LHCN-M2 (cell line): ENCODE measurements at places on chromosomes 7 and 10. TPM values are rescaled to one million over a fixed set of nuclear protein-coding genes. Genes with fewer than 3 reads are reported as not detected.
A peak's percentile ranks its signal among the peaks of the same experiment; 100 is the strongest.

GRCh38 chr10:14259696-14260566 is 70.8 kb downstream of the FRMD4A start:
- peak; percentile 100 for DNase-seq

DNA sequence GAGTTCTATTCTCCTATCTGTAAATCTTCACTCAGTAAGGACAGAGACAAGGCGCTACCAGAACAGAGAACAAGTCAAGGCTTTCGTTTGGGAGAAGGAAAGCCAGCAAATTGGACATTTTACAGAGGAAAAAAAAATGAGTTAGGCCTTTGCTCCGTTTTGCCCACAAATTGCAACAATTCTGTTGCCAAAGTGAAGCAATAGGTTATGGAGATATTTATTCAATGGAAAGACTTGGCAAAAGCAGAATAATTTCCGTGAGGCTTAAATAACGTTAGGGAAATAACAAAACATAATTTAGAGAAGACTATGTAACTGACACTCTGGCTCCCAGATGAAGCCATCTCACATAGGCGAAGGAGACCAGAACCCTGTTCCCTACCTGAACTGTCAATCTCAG is 67.5 kb downstream of the MKX start:
- DNase-seq = no peak

Gene TSPAN14
- total RNA-seq = 17.4 and 18.6 TPM in 2 replicates

Gene MKI67
- total RNA-seq = 54.4 and 87.8 TPM in 2 replicates

DNA sequence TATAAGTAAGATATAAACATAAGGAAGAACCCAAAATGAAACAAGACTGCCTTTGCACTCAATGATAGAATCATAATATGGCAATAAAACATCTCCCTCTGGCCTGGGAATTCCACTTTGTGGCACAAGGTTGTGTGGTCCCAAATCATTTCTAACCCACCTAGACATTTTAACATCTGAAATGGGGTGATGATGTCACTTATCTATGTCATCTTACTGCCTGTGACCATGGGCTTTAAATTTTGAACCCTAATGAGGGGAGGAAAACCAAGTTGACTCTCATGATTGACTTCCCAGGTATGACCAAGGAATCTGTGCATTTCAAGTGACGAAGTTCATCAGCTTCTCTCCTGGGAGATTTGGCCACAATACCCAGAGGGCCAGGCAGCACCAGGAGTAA is 24.5 kb upstream of the ACSM6 start:
- no peak for DNase-seq

DNA sequence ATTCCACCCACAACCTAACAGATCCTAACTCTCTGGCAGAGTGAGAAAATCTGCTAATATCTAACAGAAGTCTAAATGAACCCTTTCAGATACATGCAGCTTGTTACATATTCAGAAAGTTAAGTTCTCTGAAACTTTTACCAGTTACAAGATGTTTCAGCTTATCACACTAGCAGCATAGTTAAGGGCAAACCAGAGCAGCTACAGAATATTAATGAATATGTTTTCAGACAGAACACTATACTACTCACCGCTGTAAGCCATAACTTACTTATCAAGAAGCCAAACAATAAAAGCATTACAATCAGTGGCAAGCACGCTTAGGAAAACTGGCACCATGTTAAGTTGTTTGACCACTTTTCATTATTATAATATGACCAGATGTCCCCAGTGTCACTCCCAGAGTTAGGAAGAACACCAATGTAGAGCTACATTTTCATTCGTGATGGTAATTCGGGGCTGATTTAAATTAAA is 2.7 kb downstream of the ITGB1 start:
- no peak for DNase-seq

- DNase-seq = no peak
Observed at GRCh38 chr10:9800571-9800970, 1217.1 kb upstream of the CELF2 start.

Gene DNAH11
- total RNA-seq = under 0.01 and 0.11 TPM in 2 replicates

Gene PCGF6
- 16.1 and 17.2 TPM in 2 replicates for total RNA-seq

DNA sequence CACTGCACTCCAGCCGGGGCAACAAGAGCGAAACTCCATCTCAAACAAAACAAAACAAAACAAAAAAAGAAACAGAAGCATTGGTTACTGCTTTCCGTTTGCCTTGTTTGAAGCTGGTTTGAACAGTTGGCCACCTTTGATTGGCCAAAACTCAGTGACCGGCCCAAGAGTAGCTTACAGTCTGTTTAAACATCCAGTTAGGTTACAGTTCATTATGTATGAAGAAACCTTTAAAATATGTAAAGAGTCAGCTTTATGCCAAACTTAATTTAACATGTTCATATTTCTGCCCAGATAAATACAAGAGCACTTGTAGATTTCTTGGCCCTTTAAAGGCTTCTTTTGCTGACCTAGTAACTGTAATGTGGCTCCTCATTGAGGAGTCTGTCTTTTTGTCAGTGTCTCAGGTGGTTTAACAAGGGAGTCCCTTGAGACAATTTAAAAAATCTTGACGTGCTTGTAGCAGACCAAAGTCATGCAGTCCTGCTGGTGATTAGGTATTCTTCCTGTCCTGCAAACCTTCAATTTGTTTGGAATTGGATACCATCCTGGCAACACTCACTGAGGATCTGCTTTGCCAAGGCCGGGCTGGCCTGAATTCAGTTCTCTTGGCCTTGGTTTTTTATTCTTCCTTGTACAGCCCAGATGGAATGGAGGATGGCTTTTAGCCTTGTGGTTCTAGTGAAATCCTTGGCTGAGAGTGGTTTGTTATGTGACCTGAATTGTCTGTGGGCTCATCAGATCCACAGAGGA is 128.9 kb downstream of the PLXDC2 start:
- no peak for DNase-seq

Gene ATP6V0A4
- total RNA-seq = 0.06 and 0.19 TPM in 2 replicates

DNA sequence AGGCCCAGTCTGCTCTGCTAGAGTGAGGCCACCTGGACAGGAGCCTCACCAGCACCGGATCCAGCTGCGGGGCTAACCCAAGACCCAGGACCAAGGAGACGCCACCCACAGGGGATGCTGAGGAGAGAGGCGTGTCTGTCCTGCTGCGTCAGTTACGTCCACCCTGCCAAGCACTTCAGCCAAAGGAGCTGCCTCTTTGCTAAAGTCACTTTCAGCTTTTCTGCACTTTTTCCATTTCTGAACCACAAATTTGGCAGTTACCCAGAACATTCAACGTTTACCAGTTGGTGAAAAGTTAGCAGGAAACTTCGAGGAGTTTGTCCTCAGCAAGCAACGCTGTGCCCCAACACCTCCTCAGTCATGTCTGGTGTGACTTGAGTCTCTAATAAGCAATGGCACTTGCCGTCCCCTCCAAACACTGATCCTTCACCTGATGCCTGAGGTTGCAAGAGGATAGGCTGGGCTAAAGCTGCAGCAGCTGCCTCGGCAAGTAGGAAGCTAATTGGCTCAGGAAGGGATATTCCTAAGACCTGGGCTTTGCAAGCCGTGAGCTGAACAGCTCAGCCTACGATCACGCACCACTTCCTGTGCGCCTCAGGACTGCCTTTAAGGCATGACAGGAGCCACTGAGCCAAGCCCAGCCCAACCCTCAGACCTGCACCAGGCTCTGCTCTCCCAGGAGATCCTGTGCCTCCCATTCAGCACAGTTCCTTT is 40.1 kb downstream of the KCNH2 start:
- no peak for DNase-seq

DNA sequence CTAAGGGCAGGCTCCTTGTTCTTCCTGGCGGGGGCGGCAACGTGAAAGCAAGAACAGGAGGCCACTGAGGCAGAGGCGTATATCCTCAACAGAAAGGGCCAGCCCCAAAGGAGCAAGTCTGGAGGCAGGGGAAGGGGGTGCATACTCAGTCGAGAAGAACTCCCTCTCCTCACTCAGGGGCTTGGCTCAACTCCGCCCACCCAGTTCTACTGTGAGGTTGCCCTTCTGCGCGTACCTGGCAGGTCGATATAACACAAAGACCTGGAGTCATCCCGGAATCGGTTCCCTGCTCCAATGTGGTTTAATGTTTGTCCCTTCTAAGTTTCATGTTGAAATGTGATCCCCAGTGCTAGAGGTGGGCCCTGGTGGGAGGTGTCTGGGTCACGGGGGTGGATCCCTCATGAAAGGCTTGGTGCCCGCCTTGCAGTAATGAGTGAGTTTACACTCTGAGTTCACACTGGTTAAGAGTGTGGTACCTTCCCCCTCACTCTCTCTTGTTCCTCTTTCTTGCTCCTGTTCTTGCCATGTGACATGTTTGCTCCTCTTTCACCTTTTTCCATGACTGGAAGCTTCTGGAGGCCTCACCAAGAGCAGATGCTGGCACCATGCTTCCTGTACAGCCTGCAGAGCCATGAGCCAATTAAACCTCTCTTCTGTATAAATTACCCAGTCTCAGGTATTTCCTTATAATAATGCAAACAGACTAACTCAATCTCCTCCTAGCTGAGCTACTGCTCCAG is 32.6 kb downstream of the GSDME start:
- no peak for DNase-seq

GRCh38 chr10:119029613-119030420 is at the start of gene NANOS1:
Gene NANOS1 (plus strand): TSS chr10:119029714. CDS start chr10:119029802, 88 bp downstream.
- DNase-seq = no peak

DNA sequence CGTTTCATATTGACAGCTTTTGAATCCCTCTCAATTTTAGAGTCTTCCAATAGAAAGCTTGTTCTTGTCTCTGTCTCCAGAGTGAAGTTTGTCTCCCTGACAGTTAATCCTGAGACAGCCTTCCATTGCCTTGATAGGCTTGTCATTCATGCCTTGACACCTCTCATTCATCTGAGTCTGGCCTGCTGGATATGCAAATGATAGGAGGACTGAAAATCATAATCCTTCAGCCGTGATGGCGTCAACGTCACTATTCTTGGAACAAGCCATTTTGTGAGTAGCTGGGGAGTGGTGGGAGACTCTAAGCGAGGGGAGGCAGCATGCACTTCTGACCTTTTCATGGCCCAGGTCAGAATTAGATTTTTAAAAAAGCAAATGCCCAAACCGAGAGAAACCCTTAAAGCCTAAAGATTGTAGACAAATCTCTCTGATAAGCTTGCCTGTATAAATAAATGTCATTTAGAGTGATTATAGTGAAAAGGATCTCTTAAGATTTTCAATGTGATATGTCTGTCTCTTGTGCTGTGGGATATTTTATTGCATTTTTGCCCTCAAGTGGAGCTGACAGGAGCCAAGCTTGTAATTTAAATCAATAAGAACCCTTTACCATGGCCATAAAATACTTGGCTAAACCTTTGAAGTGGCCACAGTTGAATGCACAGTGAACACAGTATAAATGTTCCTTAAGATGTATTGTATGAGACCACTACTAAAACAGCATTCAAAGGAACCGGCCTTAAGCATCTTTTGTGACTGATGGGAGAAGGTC is 148.8 kb downstream of the SNX10 start:
- no peak for DNase-seq

DNA sequence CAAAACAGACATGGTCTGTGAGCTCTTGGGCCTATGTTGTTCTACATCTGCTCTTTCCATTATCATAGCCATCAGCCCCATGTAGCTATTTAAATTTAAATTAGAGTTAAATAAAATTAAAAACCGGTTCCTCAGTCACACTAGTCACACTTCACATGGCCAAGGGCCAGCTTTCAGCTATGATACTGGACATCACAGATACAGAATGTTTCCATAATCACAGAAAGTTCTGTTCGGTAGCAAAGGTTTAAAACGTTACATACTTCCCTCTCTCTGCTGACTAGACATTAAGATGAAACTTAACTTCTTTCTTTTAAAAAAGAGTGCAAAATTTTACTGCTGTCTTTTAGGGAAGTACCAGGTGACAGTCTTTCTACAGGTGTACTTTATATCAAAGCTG is 43.0 kb downstream of the SRPK2 start:
- no peak for DNase-seq

GRCh38 chr7:2393706-2394105 is 9.7 kb upstream of the CHST12 start:
- DNase-seq = no peak

DNA sequence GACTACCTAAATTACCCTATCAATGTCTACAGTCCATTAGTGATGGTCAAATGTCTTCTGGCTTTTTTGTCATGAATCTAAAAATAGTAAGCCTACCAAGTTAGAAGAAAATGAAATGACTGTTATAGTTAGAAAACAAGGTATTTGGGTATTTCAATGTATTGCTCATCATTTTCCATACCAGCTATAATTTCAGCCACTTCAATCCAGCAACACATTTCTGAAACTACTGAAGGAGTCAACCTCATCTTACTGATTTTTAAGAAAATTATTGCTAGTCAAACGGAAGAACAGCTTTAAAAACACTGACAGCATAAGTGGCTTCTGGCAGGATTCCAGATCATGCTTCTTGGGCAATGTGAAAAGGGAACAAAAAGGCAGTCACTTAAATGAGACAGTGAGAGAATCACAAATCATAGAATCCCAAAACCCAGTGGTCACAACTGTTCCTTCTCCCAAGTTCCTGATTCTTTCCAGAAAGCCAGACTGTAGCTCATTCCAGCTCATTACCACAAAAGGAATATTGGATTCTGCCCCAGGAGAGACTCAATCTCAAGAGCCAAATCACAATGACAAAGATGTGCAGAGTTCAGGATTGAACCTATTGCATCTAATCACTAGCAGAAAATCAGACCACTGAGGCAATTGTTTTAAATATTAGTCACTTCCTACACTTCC is 61.2 kb upstream of the LRRN3 start:
- peak; percentile 44 for DNase-seq

GRCh38 chr7:113715981-113716856 is 202.6 kb downstream of the PPP1R3A start:
- peak; percentile 12 for DNase-seq

Gene DIP2C
- 3.8 and 4.9 TPM in 2 replicates for total RNA-seq

GRCh38 chr7:19114551-19114855 is 2.9 kb downstream of the TWIST1 start:
- DNase-seq = no peak

Gene EBLN1
- 0.26 TPM in 1 of 2 replicates, not detected in the other for total RNA-seq

DNA sequence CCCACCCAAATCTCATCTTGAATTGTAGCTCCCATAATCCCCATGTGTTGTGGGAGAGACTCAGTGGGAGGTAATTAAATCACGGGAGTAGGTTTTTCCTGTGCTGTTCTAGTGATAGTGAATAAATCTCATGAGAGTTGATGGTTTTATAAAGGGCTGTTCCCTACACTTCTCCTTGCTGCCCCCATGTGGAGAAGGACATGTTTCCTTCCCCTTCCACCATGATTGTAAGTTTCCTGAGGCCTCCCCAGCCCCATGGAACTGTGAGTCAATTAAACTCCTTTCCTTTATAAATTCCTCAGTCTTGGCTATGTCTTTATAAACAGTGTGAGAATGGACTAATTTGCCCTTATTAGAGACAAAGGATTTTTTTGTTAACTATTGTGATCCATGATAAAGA is 48.5 kb upstream of the MKX start:
- peak; percentile 9 for DNase-seq

- no peak for DNase-seq
Observed at GRCh38 chr7:135784013-135784412, 35.4 kb upstream of the FAM180A start.
